Activated CD4-positive, alpha-beta T cell treated with anti-CD3 and anti-CD28 coated beads for 36 hours (primary cell): ENCODE measurements at places on chromosomes 11 and 22. TPM values are rescaled to one million over a fixed set of nuclear protein-coding genes. Genes with fewer than 3 reads are reported as not detected.
A peak's percentile ranks its signal among the peaks of the same experiment; 100 is the strongest.

DNA sequence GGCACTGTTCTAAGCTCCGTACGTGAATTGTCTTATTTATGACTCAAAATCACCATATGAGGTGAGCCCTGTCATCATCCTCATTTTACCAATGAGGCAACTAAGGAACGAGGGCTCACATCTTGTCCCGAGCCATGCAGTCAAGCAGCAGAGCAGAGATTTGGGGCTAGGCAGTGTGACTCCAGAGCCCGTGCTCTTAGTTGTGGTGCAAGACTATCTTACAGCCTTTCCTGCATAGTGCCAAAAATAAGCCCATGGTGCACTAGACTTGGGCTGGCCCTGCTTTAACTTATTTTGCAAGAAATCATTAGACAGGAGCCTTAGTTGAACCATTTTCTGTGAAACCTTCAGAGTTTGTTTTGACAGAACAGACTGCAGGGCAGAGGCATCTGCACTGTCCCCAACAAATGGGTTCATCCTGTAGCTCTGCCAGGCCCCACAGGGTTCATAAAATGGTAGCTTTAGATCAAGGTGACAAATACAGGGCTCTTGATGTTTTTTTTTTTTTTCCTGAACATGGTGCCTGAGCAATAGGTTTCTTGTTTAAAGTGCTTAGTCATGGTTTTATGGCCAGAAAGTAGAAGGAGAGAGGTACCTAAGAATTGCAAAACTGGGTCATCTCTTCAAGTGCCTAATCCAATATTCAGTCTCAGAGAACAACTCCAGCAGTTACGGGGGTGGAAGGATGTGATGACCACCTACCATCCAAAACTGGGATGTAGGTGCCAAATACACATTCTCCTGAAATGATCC lies 56.6 kb downstream of the BMAL1 start:
- no peak for DNase-seq

Gene MS4A6E
- not detected for total RNA-seq

- no peak for DNase-seq
Observed at GRCh38 chr11:8282631-8283030, 19.0 kb upstream of the LMO1 start.

DNA sequence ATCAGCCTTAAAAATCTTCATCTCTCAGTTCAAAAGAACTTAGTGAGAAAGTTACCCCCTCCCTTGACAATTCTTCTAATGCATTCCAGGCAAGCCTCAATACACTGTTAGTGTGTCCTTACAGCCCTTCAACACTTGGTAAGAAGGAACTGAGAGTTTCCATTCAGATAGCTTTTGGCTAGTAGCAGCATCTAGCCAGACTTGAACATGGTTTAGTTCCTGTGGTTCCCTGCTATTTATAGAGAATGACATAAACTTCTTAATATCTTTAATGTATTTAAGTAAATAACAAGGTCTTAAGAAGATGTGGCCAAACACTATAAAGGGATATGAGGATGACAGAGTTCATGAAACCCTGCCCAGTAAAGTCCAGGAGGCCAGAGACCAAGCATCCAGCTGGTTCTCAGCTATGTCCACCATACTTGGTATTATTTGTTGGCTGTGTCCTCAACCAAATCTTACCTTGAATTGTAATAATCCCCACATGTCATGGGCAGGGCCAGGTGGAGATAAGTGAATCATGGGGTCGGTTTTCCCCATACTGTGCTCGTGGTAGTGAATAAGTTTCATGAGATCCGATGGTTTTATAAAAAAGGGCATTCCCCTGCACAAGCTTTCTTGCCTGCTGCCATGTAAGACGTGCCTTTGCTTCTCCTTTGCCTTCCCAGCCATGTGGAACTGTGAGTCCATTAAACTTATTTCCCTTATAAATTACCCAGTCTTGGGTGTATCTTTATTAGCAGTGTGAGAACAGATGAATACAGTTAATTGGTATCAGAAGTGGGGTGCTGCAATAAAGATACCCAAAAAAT lies 132.4 kb downstream of the LARGE1 start:
- no peak for DNase-seq

Gene OR8G1
- total RNA-seq = not detected

Gene LRRC4C
- not detected for total RNA-seq

Gene SHISAL1
- total RNA-seq = not detected

DNA sequence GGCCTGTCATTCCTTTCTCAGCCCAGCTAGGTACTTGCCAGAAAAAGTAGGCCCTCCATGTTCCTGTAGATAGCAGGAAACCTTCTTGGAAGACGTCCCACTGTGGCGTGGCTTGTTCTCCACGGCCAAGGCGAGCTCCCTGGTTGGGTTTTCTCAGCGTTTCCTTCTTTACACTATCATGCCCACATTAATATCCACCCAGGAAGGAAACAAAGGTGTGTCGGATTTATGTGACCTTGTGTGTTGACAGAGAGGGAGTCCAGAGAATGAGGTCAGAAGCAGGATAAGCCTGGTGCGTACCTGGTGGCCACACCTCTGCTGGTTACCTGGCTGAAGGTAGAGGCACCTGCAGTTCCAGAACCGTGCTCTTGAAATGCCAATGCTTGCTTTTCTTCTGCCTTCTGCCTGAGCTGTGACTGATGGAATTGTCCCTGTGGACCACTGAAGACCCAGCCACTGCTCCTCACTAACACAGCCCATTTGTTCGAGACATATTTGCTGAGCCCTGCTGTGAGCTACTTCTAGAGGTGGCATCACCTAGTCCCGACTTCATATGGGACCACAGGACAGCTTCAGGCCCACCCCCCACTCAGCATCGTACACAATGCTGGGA lies 7.9 kb downstream of the ASPHD2 start:
- no peak for DNase-seq

Gene DDIAS
- total RNA-seq = 23.5 TPM

DNA sequence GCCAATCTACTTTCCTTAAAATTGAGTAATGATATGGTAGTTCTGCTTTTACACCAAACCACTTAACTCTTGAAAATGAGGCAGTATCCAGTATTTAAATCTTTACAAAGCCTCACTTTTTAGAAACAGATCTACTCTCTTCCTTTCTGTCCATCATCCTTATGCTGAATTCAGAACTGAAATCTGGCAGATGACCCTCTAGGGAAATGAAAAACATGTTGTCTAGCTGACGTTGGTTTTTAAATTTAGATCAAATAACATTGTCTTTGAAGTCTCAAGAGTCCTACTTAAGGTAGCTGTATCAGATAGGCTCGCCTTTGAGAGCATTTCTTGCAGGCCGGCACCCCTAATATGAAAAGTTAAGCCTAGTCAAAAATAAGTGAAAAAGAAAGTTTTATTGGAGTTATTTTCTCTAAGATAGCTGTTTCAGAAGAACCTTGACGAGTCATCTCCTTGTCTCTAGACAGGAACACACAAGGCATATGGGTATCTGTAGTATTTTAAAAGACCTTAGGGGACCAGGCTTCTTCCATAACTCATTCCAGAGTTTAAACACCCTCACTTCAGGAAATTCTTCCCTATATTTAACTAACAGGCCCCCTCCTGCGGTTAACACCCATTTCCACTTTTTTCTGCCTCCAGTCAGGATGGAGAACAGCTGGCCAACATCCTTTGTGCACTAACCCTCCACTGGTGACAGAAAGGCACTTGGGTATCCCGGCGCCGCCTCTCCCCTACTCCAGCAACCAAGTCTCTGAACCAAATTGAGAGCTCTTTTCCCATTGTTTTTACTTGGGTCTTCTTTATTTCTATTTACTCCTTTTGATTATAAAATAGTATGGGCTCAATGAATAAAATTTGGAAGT lies 81.2 kb downstream of the WNT11 start:
- DNase-seq = no peak

- DNase-seq = no peak
Observed at GRCh38 chr11:954392-955153, 28.9 kb downstream of the AP2A2 start.

Gene MARK2
- 24.3 TPM for total RNA-seq

- no peak for DNase-seq
Observed at GRCh38 chr11:75246006-75246670, 5.6 kb downstream of the TPBGL start.

DNA sequence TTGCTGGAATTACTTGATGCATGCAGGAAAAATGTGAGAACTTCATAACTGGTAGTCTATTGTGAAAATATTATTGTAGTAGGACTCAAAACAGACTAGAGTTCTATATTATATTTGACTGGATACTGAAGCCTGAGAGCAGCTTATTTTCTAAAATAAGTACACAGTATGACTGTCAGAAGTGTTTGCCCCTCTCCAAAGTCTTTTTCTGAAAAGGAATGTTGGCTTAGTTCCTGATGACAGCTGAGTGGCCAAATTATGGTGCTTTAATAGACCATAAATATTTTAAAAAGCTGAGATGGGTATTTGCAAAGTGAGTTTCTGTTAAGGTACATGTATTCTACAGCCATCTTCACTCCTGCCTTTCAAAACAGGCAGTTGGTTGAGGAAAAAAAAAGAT lies 13.1 kb downstream of the ZBED5 start:
- DNase-seq = no peak

GRCh38 chr11:124740277-124740882 lies 638 bp downstream of the NRGN start:
- DNase-seq = peak; percentile 85

DNA sequence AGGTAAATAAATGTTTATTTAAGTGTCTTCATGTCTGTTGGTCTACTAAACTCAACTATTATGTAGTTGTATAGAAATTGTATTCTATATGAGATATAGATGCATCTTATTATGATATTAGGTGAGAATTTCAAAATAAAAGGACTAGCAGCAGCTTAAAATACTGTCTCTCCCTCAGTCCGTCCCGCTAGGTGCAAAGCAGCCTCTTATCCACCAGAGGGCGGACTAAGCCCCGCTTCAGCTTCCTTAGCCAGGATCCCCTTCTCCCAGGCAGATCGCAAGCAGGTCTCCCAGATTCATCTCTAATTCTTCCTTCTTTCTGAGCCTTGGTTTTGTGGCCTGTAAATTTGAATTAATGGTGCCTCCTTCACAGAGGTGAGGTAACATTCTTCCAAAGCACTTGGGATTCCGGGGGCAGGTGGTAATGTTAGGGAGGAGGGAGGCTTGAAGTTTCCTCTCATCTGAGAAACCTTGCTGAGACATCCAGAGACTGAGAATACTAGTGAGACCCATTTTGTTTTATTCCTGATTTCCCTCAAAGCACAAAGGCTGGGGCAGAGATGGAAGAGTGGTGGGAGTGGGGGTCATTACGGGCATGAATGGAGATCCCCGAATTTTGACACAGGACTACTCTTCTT lies 13.5 kb upstream of the INSC start:
- peak; percentile 74 for DNase-seq

Gene PLAAT3
- 1.8 TPM for total RNA-seq

Gene GPHA2
- 0.34 TPM for total RNA-seq

Gene CRKL
- 80.8 TPM for total RNA-seq

Gene MRPL11
- 115 TPM for total RNA-seq

GRCh38 chr22:19793661-19794310 lies 33.2 kb downstream of the TBX1 start:
- DNase-seq = no peak
